ENCODE measurements at places on chromosomes 3 and 15. TPM values are rescaled to one million over a fixed set of nuclear protein-coding genes. Genes with fewer than 3 reads are reported as not detected.

The NRG4 gene
- not detected for total RNA-seq

The CCR9 gene
- not detected for total RNA-seq

The MYO5C gene
- total RNA-seq = under 0.01 TPM

The BFSP2 gene
- total RNA-seq = not detected

Data from fibroblast of lung (primary cell).